ENCODE measurements at places on chromosomes 2 and 18. TPM values are rescaled to one million over a fixed set of nuclear protein-coding genes. Genes with fewer than 3 reads are reported as not detected.

Gene MAPK4
- total RNA-seq: not detected

Gene TRIM43
- total RNA-seq: not detected

Gene QPCT
- total RNA-seq: 3.9 TPM

Gene NFU1
- total RNA-seq: 23.3 TPM

Gene NEU2
- not detected for total RNA-seq

Gene IL1A
- not detected for total RNA-seq

Gene SP5
- total RNA-seq: not detected

Gene FSIP2
- total RNA-seq: under 0.01 TPM

Gene CD8A
- under 0.01 TPM for total RNA-seq

Gene PKDCC
- total RNA-seq: 4.3 TPM

Gene SCN7A
- not detected for total RNA-seq

Gene SULT1C2
- total RNA-seq: not detected

Gene ALLC
- total RNA-seq: not detected

Gene B4GALT6
- 5.3 TPM for total RNA-seq

Gene SERPINB4
- 0.13 TPM for total RNA-seq

Gene PRKCE
- total RNA-seq: 30.7 TPM

Gene SATB2
- total RNA-seq: 0.26 TPM

Gene TUBA4B
- not detected for total RNA-seq

Gene KCNJ13
- total RNA-seq: not detected

Gene CREG2
- 0.39 TPM for total RNA-seq

Gene SLC16A14
- total RNA-seq: 0.25 TPM

Gene ADD2
- total RNA-seq: 23.4 TPM

Gene AQP12A
- total RNA-seq: not detected

Gene TET3
- total RNA-seq: 3.3 TPM

Gene RIT2
- not detected for total RNA-seq

Gene GAL3ST2
- not detected for total RNA-seq

Gene GTF2A1L
- 0.13 TPM for total RNA-seq

Gene SLC14A1
- not detected for total RNA-seq

Gene MC2R
- total RNA-seq: not detected

Gene RUFY4
- not detected for total RNA-seq

Gene HMSD
- total RNA-seq: not detected

Gene SMAD4
- total RNA-seq: 84.8 TPM

Gene DOCK10
- 6.1 TPM for total RNA-seq

All from dermis microvascular lymphatic vessel endothelial cell (primary cell).